ENCODE measurements at places on chromosomes 3 and 15.

GRCh38 chr15:96627031-96627568 lies 296.6 kb downstream of the NR2F2 start:
- no peak for DNase-seq

- DNase-seq, result no peak
Measured at GRCh38 chr15:26242565-26243071, 379.5 kb upstream of the ATP10A start.

- no peak for DNase-seq
Measured at GRCh38 chr3:30017901-30018300, 588.5 kb upstream of the TGFBR2 start.

DNA sequence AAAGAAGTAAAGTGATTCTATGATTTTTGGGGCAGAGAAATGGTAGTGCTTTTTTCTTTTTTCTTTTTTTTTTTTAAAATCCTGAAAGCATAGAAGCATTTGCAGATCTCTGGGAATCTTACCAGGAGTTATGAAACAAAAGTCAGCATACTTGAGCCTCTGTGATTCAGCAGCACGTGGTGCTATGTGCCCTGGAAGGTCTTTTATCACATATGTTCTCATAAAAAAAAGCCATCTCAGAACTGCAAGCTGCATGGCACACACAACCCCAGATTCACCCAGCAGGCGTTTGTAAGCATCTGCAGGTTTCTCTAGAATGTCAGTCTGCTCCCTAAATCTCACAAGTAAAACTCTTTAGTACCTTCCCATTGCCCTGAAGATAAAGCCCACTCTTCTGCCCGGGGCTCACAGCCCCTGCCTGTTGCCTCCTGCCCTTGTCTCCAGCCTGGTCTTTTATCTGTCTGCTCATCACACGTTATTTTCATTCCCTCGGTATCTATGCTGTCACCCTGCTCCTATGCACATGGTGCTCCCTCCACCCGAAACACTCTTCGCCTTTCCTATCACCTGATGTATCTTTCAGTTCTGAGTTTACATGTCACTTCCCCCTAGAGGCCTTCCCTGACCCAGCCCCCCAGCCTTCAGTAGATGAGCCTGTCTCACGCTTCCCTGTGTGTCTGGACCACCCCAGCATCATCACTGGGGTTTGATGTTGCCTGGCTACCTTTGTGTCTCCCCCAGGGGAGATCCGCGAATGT lies 72.4 kb downstream of the CHDH start:
- no peak for DNase-seq

DNA sequence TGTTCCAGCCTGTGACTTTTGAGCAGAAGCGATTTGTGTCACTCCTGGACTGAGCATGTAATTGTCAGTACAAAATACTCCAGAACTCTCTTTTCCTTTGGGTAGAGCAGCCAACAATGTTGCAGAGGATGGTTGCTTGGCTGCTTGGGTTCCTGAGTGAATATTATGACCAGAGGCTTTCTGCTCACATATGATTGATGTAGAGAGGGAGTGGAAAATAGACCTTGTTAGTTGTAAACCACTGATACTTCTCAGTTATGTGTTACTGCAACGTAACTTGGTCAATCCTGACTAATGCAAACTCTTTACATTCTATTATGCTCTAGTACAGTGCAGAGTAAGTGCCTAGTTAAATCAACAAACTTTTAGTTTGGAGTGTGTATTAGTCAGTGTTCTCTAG lies 322.6 kb upstream of the KCNH8 start:
- no peak for DNase-seq

- no peak for DNase-seq
Measured at GRCh38 chr3:52405066-52405465, 39.8 kb downstream of the SEMA3G start.

DNA sequence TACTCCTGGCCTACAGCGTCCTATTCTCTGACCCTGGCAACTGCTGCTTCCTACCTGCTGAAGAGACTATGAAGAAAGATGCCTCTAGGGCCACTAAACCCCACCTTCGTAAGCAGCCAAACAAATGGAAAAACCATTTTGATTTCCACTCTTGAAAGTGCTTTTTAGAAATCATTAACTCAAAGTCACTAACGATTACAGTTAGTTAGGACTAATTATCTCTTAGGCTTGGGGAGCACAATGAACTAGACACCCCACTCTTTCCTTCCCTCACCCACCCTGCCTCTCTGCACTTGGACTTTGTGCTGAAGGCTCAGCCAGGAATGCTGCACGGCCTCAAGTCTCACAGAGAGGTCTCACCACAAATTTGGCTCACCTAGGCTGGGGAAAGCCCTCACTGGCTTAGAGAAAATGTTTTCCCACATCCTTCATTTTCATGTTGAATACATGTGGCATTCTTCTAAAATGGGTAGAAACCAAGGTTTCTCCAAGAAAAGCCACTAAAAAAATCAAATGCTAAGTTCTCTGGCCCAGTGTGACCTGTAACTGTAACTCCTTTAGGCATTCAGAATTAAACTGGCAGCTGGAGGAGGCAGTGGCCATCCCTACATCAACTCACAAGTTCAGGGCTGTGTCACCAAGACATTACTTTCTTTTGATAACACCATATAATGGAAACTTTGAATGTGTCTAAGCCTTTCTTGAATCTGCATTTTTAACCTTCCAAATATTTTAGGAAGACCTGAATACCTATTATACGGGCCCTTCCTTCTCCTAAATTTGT lies 47.1 kb downstream of the NPTN start:
- DNase-seq, result no peak

DNA sequence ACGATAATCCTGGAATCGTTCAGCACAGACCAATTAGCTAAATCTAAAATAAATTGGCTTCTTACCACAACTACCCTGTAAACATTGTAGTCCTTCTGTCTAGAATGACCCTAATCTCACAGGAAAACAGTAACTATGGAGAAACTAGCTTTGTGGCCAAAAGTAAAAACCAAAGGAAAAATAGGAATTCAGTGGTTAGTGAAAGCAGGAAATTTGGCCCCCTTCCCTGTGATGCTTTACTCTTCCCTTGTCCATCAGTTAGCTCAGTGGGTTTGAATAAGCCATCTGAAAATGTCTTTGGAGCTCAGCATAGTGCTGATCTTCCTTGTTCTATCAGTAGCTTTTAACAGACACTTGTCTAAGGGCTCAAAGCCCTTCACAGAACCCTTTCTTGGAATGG lies 1.6 kb downstream of the NMD3 start:
- DNase-seq, result no peak

DNA sequence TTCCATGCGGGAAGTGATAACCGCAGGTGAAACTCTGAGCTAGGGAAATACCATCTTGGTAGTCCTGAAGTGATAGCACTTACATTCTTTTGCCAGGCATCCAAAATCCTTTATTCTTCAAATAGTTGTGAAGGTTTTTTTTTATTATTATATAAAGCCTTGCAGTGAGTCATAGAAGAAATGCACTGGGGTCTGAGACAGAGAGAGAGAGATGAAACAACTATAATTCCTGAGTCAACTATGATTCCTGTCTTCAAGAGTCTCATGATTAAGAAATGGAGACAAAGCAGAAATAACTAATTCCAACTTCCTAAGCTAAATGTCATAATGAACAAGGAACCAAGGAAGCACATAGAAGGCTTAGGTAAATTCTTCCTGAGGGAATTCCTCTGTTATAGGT lies 495.6 kb downstream of the LPP start:
- no peak for DNase-seq

DNA sequence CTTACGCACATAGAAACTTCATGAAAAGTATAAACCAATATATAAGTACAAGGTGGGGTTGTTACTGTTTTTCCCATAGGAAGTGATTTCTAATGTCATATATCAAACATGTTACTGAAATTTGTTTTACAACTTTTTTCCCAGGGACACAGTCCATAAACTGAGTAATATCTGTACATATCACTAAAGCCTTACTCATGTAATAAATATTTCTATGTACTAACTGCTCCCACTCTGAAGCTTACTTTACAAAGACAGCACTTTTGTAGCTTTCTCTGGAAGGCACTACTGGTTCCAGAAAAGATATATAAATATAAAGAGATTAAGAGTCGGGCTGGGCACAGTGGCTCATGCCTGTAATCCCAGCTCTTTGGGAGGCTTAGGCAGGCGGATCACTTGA lies 91.7 kb downstream of the MYO5A start:
- no peak for DNase-seq

DNA sequence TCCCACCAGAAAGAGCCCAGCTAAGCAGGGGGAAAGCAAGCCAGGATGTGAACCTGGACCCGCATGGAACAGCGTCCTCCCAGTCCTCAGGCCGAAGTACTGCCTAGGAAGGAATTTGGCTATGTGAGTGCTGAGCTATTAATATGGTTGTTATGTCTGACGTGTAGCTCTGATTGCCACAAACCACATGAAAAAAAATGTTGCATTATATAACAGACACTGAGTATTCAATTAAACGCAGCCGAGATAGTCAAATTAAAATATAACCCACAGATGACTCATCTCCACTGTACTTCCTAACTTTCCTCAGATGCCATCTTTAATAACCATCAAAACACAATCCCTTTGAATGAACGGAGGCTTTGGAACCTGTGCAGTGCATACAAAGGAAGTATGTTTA lies 111.1 kb downstream of the GABRB3 start:
- no peak for DNase-seq

DNA sequence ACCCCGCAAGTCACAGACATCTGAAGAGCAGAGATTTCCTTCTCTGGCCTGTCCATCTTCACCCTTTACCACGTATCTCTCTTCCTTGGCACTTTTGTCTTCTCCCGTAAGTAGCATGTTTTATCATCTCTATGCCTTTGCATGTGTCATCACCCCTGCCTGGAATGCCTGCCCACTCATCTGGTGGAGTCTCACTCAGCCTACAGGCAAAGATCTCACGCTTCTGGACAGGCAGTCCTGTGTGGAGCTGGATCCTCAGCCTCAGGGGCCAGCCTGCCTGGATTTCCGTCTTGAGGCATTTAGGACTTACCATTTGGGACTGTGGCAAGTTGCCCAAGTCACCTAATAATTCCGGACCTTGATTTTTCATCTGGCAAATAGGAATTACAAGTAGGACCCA lies 114.3 kb upstream of the CACNA2D3 start:
- DNase-seq, result no peak

- DNase-seq, result no peak
Measured at GRCh38 chr3:187804120-187804744, 59.0 kb upstream of the BCL6 start.

- no peak for DNase-seq
Measured at GRCh38 chr15:27679731-27680471, 419.2 kb downstream of the OCA2 start.

DNA sequence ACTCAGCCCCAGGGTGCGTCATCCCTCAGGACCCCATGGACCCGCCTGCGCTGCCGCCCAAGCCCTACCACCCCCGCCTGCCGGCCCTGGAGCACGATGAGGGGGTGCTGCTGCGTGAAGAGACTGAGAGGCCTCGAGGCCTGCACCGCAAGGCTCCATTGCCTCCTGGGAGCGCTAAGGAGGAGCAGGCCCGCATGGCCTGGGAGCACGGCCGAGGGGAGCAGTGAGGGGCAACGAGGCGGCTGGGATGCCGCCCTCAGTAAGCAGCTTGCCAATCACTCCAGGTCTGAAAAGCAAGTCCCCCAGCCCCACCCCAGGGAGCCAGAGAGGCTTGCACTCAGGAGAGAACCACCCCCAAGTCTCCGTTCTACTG lies 3.8 kb upstream of the MANF start:
- DNase-seq, result no peak

Measured in amygdala (tissue), 56 donors.